Activated naive CD4-positive, alpha-beta T cell treated with anti-CD3 and anti-CD28 coated beads, Interleukin-2, amount 50 U/mL, for 72 hours (primary cell): ENCODE measurements at places on chromosomes 16 and 17.
A peak's percentile ranks its signal among the peaks of the same experiment; 100 is the strongest.

GRCh38 chr16:54063279-54063773 is 223.3 kb downstream of the IRX3 start:
- DNase-seq, result no peak

- DNase-seq, result no peak
These were observed 25.3 kb upstream of the KSR1 start for GRCh38 chr17:27430882-27431491.

DNA sequence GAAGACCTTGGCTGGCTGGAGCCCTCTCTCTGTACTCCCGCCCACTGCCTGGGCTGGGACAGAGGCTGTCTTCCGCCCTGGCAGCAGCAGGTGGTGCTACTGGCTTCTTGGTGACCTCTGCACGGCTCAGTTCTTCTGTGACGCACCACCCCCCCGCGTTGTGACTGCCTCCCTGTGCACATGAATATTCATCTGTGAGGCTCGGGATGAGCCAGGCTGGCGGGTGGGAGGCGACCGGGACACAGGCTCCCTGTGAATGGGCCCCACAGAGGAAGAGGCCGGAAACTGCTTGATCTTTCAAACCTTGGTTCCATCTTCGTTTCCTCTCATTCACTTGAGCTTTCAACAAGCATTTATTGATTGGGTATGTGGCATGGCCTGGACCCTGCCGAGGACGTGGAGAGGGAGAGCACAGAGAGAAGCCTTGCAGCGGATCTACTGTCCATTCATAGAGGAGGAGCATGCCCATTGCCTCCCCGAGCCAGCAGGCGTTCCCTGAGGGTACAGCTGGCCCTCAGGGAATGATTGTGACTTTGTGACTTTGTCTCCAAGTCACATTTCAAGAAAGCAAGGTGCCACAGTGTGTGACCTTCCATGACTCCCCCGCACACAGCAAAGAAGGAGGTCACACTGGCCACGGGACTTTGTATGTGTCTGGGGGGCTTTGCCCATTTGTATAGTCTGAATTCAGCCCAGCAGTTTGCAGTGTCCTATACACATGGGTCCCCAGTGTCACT is 45.0 kb downstream of the B9D1 start:
- DNase-seq, result no peak

DNA sequence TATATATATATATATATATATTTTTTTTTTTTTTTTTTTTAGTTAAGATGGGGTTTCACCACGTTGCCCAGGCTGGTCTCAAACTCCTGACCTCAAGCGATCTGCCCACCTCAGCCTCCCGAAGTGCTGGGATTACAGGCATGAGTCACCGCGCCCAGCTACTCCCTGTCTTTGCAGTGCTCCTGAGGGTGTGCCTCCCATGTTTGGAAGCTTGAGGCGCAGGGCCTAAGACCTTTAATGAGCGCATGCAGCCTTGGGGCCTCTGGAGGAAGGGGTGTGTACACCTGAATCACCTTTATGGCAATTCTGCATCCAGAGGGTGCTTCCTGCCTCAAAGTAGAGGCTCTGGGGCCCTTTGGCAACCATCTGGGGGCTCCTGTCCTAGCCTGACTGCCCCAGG is 219.4 kb upstream of the CIBAR2 start:
- DNase-seq, result no peak

GRCh38 chr16:70804153-70804733 is 3.3 kb upstream of the VAC14 start:
- DNase-seq, result no peak

DNA sequence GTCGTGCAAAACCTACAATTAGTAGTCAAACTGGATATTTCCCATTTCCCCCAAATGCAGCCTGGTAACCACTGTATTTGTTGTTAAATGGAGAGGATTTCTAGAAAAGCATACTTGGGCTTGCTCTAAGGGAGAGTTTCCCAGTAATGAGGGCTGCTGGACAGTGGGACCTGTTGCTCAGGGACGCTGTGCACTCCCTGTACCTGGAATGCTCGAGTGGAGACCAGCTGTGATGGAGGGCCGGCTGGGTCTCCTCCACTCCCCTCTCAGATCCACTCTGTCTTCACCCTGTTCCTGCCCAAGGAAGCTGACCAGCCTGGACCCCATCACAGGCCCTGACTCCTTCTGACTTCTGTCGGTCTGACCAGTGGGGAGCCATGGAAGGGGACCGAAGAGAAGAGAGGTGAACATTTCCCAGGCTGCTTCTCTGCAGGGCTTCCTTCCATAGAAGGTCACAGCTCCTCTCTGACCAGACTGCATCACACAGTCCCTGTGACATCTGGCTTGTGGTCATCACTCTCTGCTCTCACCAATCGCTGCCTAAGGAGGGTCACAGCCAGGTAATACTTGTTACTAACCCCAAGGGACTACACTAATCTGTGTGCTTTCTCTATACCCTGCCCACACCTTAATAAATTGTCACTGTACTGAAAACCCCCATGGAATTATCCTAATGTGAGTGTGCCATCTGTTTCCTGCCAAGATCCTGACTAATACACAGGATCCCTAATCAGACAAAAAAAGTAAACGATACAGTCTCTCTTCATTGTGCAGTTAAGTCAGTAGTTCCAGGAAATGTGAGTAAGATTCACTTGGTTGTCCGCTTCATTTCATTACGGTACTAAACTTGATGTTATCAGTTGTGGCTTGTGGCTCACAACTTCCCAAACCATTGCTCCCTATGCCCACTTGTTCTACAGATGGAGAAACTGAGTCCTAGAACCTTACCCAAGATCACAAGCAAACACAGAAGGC is 102.4 kb downstream of the CCT6B start:
- DNase-seq, result no peak

- DNase-seq, result peak; percentile 83
These were observed 7.8 kb downstream of the SUPT4H1 start for GRCh38 chr17:58344047-58344790.

DNA sequence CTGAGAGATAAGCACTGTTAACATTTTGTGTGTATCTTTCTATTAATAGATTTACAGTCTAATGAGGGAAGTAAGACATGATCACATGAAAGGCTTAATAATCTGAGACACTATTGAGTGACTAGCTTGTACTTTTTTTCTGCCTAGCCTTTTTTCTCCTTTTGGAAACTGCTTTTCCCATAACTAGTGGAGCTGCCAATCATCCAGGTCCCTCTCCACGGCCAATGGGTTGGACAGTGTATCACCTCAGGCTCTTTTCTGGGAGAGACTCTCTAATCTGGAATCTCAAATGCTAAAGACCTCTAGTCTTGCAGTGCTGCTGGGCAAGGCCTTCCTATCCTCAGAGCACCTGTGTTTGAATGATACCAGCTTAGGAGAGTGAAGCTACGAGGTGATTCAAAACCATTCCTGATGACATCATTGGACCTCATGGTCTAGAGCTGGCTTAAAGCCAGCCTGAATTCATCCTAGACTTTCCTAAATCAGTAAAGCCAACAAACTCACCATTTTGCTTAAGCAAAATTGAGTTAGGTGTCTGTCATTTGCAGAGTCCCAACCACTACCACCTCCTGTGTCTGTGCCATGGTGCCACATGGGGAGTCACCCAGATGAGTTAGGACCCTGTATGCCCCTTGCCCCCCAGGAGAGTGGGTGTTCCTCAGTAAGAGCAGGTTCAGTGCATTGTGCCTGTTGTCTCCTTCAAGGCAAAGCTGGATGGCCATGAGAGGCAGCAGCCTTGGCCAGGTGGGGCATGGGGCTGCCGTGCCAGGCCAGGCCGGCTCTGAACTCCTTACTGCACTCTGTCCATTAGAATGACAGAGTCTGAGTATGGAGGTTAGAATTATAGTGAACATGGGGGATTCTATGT is 62.9 kb downstream of the SPECC1 start:
- DNase-seq, result no peak

DNA sequence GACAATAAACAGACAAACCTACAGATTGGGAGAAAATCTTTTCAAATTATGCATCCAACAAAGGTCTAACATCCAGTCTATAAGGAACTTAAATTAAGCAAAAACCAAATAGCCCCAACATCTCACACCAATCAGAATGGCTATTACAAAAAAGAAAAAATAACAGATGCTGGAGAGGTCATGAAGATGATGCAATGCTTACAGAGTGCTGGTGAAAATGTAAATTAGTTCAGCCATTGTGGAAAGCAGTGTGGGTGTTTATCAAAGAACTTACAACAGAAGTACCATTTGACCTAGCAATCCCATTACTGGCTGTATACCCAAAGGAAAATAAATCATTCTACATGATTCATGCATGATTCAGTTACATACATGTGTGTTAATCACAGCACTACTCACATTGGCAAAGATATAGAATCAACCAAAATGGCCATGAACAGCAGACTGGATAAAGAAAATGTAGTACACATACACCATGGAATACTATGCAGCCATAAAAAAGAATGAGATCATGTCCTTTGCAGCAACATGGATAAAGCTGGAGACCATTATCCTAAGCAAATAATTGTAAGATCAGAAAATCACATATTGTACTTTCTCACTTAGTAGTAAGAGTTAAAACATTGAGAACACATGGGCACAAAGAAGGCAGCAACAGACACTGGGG is 223.9 kb upstream of the WSB1 start:
- no peak for DNase-seq

DNA sequence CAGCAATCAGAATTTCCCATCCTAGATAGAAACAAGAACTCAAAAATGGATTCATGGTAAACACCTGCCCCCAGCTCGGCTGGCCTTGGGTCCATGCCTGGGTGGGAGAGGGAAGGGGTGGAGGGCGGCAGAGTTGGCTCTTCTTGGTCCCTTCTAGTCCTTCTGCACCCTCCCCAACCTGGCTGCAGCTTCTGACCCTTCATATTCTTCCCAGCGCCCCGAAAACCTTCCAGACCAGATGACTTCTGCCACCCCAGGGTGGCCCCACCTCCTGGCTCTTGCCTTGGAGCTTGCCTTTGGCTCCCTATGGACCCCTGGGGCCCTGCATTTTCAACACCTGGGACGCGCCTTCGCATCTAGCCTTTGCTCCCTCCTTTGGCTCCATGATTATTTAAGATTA is 5.4 kb upstream of the GJD3 start:
- no peak for DNase-seq

GRCh38 chr16:424623-425081 is 797 bp upstream of the RAB11FIP3 start:
- DNase-seq, result no peak

- no peak for DNase-seq
These were observed 216.5 kb downstream of the NTN1 start for GRCh38 chr17:9237661-9238301.
